ENCODE measurements at places on chromosomes 5 and 9. TPM values are rescaled to one million over a fixed set of nuclear protein-coding genes. Genes with fewer than 3 reads are reported as not detected.

GRCh38 chr5:165981671-165982070, 2309.8 kb upstream of the WWC1 start:
- DNase-seq: no peak

DNA sequence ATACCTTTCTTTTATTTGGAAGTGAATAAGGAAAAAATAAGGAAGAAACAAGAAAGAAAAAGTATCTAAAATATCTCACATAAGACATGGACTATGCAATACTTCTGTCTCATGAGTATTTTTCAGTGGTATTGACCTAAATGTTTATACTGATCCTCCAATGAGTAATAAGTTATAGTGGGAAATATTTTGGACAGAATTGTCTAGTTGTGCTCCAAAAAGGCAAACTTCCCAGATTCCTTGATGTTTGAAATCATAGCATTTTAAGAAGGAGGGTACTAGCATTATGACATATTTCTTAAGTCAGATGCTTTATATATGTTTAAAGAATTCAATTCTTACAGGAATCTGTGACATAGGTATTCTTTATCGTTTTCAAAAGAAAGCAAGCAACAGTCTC, 34.5 kb upstream of the BASP1 start:
- DNase-seq: no peak

GRCh38 chr9:129776938-129777768, 24.3 kb upstream of the PTGES start:
- peak; percentile 93 for DNase-seq

DNA sequence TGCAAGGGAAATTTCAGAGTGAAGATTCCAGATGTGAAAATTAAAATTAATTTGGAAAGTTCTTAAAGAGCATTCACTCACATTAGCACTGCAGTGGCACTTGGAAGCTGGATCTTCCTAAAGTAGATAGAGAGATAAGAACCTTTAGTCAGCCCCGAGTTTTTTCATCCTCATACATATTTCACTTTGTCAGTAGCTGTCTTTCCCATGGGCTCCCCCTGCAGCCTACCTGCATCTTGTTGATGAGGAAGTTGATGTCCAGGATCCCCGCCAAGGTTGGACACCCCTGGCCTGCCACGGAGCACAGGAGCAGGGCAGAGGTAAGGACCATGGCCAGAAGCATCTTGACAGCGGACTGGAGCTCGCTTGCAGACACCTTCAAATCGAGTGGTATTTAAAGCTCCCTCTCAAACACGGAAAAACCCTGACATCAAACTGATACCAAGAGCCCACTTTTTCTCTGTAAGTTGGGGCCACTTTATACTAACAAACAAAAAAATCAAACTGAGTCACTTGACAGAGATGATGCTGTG, at the start of gene IL9:
Gene IL9 (minus strand): TSS at position 368 of the 533 bp plus-strand sequence. CDS start 25 bp downstream, at position 343.
- DNase-seq: no peak

- no peak for DNase-seq
Observed at GRCh38 chr9:136860933-136861873, 4.9 kb downstream of the EDF1 start.

GALNT12 gene
- polyA plus RNA-seq: 2.6 TPM

GRCh38 chr5:154473581-154474283, 4.3 kb downstream of the HAND1 start:
- no peak for DNase-seq

DNA sequence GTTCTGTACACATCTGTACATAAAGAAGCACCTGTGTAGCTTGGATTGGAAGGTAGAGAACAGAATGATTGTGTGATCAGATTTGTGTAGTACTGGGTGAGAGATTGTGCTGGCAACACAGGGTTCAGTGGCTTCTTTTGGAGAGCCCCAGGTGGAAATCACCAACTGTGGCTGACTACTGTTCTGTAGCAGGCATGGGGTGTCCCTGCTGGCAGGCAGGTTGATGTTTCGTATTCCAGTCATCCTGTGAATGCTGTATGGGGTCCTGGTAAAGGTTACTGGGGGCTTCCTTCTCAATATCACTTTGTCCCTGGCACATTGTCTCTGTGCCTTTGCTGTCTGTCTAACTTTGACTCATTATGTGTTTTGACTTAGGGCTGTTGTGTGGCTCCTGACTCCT, 5.3 kb downstream of the ASPN start:
- DNase-seq: no peak

AP3S1 gene
- polyA plus RNA-seq: 87.2 TPM

GRCh38 chr5:72955143-72955767, 586 bp upstream of the FCHO2 start:
- peak; percentile 84 for DNase-seq

CDH9 gene
- polyA plus RNA-seq: not detected

PDLIM4 gene
- 51.7 TPM for polyA plus RNA-seq

- peak; percentile 80 for DNase-seq
Observed at GRCh38 chr9:112486221-112487007, at the start of gene KIAA1958. Gene KIAA1958, plus strand, starts transcription at chr9:112486827. Its CDS starts 87,254 bp downstream, at chr9:112574081.

Data from hindlimb muscle (tissue), 1 donor.